Activated T-helper 9 cell treated with anti-CD3 and anti-CD28 coated beads, Interleukin-2, amount 50 U/mL, for 16 hours (primary cell): ENCODE measurements at places on chromosomes 4 and X.

DNA sequence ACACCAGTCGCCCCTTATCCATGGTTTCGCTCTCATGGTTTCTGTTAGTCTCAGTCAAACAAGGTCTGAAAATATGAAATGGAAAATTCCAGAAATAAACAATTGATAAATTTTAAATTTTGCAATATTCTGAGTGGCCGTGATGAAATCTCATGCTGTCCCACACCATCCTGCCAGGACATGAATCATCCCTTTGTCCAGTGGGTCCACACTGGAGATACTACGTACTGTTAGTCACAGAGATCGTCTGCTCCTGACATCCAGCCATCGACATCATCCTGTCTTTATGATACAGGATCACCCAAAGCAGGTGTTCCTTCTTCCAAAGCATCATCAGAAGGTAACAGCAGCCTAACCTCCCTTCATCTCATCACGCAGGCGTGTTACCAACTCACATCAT lies 76.5 kb upstream of the MSX1 start:
- no peak for DNase-seq

- DNase-seq = no peak
These were observed 392.6 kb upstream of the EPHA5 start for GRCh38 chr4:66062921-66063320.

DNA sequence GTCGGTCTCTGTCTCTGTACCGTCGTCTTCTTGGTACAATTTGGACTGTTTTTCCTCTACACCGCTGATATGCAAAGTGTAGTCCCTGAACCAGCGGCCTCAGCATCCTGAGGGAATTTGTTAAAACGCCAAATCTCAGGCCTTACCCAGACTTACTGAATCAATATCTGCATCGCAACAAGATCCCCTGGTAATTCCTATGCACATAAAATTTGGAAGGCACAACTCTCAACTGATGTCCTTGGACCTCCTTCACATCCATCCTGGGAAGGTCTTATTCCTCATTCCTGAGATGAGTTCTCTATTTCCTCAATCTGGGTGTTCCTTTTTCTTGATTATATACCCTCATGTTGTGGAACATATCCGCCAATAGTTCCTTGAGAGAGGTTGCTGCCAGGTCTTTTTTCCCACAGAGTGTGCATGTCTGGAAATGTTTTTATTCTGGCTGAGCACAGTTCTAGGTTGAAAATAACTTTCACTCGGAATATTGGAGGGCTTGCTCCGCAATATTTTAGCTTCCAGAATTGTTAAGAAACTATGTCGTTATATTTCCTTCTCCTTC lies 738 bp upstream of the HPF1 start:
- no peak for DNase-seq

GRCh38 chr4:87073199-87074120 lies 138.6 kb downstream of the AFF1 start:
- DNase-seq = peak; percentile 16

GRCh38 chr4:629915-630641 lies 4.7 kb downstream of the PDE6B start:
- no peak for DNase-seq
